HepG2 (cell line): ENCODE measurements at places on chromosomes 7 and 10. TPM values are rescaled to one million over a fixed set of nuclear protein-coding genes. Genes with fewer than 3 reads are reported as not detected.

DNA sequence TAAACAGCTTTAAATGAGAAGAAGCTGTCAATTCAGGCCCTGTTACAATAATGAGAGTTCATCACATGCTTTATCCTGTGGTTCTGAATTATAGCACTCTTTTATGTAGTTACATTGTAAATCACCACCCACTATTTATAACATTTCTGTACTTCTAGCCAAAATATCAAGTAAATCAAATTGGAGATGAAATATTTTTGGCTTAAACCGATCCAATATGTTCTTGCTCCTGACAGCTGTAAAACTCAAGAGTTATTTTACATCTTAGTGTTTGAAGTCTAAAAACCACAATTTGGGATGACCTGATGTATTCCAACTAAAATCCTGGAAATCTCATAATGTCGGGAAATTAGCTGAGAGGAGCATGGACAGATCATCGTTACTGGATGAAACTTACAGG lies 371.2 kb upstream of the LRRN3 start:
- DNase-seq: no peak

- DNase-seq: no peak
Observed at GRCh38 chr7:97868788-97869187, 3.4 kb downstream of the ASNS start.

- DNase-seq: no peak
Observed at GRCh38 chr10:10093021-10093420, 924.7 kb upstream of the CELF2 start.

TRRAP gene
- total RNA-seq: 10.5 and 21.3 TPM in 2 replicates

DNA sequence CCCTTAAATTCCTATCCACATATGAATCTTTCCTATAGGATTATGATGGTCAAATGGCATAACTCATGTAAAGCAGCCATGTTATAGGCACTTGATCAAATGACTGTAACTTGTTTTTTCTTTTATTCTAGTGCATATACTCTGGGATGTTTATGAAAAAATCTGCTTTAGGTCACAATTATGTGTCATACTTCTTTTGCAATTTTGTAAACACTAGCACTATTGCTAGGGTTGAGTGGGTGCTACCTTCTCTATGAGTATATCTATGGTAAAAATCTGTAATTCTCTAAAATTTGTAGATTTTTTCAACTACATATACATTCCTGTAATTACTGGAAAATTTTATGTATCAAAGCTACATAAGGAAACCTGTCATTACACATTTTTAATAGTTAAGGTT lies 50.0 kb downstream of the HGF start:
- no peak for DNase-seq

DNA sequence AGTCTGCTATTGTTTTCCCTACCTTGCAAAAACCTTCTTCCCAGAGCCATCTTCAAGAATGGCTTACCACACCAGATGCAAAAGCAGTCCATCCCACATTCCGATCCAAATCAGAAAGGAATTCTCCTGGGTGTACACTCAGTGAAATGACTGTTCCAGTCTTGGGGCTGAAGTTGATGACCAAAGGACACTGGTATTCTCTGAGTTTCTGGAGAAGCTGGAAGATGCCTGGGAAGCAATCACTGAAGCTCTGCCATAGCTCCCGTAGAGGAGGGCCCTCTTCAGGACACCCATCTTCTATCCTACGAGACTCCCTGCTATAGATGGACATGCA lies 155.7 kb downstream of the LCOR start:
- DNase-seq: no peak

- DNase-seq: no peak
Observed at GRCh38 chr10:30121401-30121800, 62.0 kb upstream of the JCAD start.

- DNase-seq: no peak
Observed at GRCh38 chr7:101233907-101234547, 3.6 kb downstream of the CLDN15 start.

FXYD4 gene
- total RNA-seq: not detected in 2 replicates

- DNase-seq: no peak
Observed at GRCh38 chr7:32532716-32533115, 37.4 kb downstream of the AVL9 start.

ATG9B gene
- total RNA-seq: not detected in 2 replicates

DNA sequence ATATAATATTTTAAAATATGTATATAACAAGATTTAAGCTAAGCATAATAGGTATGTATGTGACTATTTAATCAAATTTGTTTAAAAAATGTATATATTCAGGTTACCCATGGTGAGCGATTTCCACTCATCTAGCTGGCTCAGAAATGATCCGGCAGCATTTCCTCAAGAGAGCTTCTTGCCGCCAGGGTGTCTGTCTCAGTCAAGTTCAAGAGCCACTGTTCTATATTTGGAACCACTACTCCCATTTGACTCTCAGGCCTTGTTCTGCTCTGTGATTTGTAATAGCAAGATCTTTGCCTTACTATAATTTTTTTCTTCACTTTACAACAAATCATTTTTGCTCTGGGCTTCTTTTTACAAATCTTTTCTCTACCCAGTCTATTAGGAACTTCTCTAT lies 48.7 kb upstream of the CNTNAP2 start:
- no peak for DNase-seq

GRCh38 chr7:127874951-127875608 lies 156.2 kb downstream of the LRRC4 start:
- DNase-seq: no peak

- DNase-seq: no peak
Observed at GRCh38 chr10:13943735-13944398, 357.1 kb downstream of the PRPF18 start.

NACAD gene
- total RNA-seq: 0.08 TPM in 1 of 2 replicates, not detected in the other

SFMBT2 gene
- total RNA-seq: 0.02 and 0.04 TPM in 2 replicates

DNA sequence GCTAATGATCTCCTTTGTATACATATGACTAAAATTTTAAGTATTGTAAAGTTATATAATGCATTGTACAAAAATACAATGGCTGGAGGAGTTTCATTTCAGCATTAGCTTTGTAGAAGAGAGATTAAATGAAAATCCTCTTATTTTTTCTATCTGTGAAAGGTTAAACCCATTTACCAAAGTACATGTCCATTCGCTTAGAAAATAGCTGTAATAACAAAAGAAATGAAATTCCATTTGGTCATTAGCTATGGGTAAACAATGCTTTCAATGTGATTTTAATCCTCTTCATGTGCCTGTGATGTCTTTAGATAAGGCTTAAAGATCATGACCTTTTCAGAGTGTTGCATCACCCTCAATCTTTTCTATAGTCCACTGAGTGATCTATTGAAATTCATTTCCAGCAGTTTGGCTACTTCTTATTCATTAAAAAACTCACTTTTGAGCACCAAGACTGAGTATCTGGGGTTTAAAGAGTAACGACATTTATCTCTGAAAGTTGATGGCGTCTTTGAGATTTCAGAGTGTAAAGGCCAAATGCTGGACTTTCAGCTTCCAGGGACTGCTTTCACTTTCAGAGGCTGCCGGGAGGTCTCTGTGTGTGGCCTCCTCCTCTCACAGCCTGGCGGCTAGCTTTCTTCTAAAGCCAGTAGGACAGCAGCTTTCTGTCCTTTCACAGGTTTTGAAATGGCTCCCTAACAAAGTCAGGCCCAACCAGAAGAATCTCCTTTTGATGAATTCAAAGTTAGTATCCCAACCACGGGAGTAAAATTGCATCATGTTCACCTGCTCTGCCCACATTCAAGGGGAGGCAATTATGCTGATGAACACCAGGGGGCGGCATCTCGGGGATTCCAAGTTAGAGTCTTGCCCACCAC lies 701.4 kb upstream of the COBL start:
- peak; percentile 58 for DNase-seq

- peak; percentile 15 for DNase-seq
Observed at GRCh38 chr7:152859781-152860191, 100.2 kb downstream of the ACTR3B start.

PNLIPRP3 gene
- not detected in 2 replicates for total RNA-seq

PPIA gene
- total RNA-seq: 2,268 and 3,314 TPM in 2 replicates

- DNase-seq: no peak
Observed at GRCh38 chr10:113426181-113426877, 126.5 kb upstream of the HABP2 start.

TSPAN15 gene
- 0.27 and 0.34 TPM in 2 replicates for total RNA-seq

DNA sequence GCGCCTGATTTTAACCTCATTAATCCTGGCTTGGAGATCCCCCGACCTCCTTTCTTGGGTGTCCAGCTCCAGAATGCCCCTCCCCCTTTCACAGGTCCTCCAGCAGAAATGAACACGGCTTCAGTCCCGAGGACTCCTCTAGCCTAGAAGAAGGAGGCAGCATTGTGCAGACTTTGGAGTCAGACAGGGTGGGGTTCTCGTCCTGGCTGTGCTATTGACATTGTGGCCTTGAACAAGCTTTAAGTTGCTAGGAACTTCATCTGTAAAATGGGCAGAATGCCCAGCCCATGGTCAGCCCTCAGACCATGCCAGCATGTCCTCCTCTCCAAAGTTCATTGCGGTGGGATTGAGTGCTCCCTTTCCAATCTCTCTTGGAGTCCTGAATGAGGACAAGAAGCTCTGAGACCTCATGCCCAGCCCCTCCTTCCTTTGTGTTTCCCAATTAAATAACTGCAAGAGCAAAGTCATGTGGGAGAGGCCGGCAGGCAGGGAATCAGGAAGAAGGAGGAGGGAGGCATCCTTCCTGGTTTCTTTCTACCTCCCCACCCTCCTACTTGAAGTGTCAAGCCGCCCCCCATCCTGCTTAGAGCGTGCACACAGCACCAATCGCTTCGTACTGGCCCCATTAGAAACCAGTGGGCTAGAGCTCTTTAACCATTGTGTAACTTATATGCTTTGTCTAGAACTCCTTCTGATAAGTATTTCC lies 86.4 kb downstream of the RBM20 start:
- DNase-seq: no peak

DNA sequence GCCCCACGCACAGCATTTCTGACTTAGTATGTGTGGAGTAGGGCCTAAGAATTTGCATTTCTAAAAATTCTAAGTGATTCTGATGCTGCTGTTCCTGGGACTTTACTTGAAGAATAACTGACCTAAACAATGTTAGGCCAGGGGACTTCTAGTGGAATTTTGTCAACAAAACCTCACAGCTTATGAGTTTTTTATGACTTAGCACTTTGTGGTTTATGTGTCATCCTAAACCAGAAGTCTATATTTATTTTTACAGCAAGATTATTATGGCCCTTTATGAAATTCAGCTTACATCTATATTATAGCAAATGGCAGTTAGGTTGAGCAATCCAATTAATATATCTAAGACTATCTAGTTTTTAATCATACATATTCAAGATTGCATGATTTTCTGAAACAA lies 24.6 kb upstream of the BET1 start:
- DNase-seq: no peak

- DNase-seq: no peak
Observed at GRCh38 chr10:74076961-74077360, 73.7 kb downstream of the AP3M1 start.

- DNase-seq: no peak
Observed at GRCh38 chr7:22577470-22578001, 77.5 kb upstream of the STEAP1B start.

ANKRD61 gene
- 0.13 TPM in 1 of 2 replicates, not detected in the other for total RNA-seq

ASB15 gene
- total RNA-seq: not detected in 2 replicates

DNA sequence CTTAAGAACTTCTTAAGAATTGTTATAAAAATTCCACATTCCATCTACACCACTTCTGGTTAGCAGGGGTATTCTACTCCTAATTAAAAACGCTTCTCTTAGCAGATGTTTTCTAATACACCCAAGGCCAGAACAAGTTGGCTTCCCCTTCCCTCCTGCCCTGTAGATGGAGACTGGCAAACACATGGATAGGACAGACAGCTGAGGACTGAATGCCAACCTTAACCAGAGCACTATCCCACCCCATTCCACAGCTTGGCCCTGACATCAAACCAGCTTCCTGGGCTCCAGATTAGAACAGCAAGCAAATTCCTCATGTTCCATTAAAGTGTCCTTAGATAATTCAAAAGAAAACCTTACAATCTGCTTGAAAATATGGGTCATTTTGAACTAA lies 56.6 kb upstream of the IL6 start:
- DNase-seq: no peak

- DNase-seq: no peak
Observed at GRCh38 chr10:111171183-111171582, 94.4 kb downstream of the ADRA2A start.

SP8 gene
- not detected in 2 replicates for total RNA-seq

- peak; percentile 57 for DNase-seq
Observed at GRCh38 chr7:116249969-116250553, 39.7 kb downstream of the TES start.

DNA sequence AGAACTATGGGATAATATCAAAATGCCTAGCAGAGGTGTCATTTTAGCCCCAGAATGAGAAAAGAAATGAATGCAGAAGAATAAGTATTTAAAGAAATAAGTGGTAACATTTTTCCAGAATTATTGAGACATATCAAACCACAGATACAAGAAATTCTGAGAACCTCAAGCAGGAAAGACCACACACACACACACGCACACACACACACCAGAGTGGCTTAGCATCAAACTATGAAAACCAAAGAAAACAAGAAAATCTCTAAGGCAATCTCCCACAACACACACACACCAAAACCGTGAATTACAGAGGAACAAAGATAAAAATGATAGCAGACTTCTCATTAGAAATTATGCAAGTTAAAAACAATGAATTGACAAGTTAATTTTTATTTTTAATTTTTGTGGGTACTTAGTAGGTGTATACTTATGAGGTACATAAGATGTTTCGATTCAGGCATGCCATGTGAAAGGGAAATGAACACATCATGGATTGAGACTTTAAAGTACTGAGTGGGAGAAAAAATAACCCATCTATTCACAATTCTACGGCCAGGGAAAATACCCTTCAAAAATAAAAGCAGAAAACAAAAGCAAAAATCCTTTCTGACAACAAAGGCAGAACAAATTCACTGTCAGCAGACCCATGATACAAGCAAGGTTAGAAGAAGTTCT lies 14.6 kb downstream of the PPIF start:
- no peak for DNase-seq

DNA sequence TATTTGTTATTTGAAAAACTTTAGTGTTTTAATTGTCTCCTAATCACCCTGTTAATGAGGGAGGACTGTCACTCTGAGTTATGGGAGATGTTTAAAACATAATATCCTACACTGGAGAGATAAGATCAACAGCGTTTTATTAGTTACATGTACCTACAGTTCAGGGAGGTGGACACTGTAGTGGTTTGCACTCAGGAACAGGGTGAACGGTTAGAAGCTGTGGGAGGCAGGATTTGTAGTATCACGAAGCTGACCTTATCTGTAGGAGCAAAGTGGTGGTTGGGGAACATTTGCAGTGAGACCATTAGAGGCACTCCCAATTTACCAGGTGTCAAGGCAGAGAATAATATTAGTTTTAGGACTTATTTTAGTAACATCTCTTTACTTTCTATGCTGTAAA lies 193.3 kb upstream of the KCND2 start:
- no peak for DNase-seq

- DNase-seq: no peak
Observed at GRCh38 chr10:95304463-95304862, 13.7 kb upstream of the PDLIM1 start.
